Fibroblast of skin of right quadriceps (primary cell): ENCODE measurements at places on chromosomes 4 and X.

DNA sequence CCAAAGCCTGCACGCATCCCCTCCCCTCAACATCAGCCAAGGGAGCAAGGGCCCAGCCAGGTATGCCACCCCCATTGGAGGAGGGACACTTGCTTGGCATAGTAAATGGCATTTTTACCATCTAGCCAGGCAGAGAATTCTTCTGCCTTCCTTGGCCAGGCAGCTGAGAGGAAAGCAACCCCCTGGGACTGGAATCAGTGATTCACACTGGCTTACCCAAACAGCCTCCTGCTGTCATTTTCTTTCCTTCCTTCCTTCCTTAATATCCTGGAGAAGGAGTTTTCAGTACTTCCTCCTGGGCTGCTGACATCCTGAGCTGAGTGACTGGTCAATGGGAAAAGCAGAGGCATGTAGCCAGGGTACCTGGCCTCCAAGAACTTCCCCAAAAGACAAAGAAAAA is 28.6 kb upstream of the KIAA1210 start:
- no peak for DNase-seq

GRCh38 chr4:86974551-86974994 is 39.8 kb downstream of the AFF1 start:
- DNase-seq: peak; percentile 61

DNA sequence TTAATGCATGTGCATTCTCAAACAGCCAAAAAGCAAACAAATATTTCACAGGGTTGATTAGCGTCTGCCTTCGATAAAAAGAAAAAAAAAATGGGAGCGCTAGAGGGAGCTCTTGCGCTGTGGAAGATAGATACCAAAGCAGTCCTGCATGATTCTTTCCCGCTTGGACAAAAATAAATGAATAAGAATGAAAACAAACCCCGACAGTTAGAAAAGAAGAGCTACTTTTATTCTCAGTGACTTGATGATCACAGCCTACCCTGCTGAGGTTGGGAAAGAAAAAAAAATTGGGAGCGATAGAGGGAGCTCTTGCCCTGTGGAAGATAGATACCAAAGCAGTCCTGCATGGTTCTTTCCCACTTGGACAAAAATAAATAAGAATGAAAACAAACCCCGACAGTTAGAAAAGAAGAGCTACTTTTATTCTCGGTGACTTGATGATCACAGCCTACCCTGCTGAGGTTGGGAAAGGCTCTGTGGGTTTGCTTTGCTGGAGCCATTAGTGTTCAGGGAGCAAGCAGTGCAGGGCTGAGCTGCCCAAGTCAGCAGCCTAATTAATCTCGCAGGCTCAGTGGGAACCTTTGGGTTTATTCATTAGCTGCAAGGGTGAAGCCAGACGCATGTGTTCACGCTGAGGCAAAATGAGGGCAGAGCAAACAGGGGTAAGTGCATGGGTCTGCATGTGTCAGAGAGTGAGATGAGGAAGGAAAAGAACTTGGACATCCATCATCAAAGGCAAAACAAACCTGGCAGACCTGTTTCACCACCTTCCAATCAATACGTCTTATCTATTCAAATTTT is 249.3 kb upstream of the PRKX start:
- DNase-seq: peak; percentile 5

- peak; percentile 73 for DNase-seq
Measured at GRCh38 chrX:19739683-19740082, 147.7 kb downstream of the SH3KBP1 start.

GRCh38 chrX:57930051-57930450 is 19.8 kb upstream of the ZXDA start:
- DNase-seq: no peak

DNA sequence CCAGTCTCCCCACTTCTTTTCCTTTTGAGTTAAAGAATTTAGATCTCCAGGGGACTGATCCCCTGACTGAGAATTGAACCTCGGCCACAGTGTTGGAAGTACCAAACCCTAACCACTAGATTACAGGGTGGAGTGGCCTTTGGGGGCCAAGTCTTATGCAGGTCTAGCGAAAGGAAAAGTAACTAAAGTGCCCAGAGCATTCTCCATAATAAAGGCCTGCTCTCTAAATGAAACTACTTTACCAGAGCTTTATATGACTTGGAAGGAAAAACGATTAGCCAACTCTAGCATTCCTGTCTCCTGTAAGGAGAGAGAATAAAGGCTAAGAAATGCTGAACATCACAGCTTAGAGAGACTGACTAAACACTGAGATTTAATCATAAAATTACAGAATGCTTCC is 788.0 kb downstream of the C4orf33 start:
- DNase-seq: no peak

- DNase-seq: peak; percentile 80
Measured at GRCh38 chrX:123424546-123424945, 240.5 kb downstream of the GRIA3 start.

DNA sequence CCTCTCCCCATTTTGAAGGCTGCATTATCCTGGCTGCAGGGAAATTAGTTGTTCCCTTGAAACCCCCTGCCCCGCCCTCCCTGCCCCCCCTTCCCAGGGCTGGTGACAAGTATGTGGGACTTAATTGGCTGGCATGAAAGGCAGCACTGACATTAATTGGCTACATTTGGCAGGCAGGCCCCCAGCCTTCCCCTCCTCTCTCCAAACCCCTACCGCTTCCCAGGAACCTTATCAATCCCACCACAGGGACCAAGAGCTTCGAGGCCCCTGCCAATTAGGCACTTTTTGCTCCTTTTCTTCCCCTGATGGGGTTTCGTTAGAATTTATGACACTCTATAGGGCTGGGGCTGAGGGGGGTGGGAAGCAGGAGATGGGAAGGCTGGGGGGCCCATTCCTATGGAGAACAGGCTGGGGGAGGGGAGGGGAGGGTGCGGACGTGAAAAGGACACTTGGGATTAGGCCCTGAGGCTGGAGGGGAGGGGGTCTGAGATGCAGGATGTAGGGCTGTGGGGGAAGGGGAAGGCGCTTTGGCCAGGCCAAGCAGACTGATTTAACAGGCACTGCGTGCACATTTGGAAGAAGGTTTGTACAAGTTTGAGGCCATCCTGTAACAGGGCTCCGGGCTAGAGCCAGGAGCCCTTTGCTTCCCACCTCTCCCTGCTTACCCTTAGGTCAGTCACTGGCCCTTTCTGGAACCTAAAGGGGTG is 52.2 kb downstream of the EFNB1 start:
- no peak for DNase-seq
